ENCODE measurements at places on chromosomes 5 and 9.

- no peak for DNase-seq
- H3K27me3 ChIP-seq, result no peaks in the 10 kb centered on the region
These were observed 68.6 kb upstream of the IL12B start for GRCh38 chr5:159398936-159399335.

DNA sequence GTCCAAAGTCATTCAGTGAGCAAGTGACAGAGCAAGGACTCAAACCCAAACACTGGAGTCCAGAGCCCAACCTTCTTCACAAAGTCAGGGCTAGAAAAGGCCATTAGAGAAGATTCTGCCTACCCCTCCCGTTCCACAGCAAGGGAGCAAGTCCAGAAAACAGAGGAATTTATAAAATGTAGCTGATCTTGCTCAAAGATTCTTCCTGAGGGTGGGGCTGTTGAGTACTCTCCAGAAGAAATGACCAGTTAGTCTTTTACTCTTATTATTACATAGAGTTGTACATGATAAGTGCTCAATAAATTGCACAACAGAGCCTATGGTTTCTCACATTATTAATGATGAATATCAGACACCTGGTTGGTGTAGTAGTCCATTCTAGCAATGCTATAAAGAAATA is 39.3 kb upstream of the HMHB1 start:
- no peaks in the 10 kb centered on the region for H3K36me3 ChIP-seq
- no peaks in the 10 kb centered on the region for H3K27me3 ChIP-seq
- no peak for DNase-seq
- no peak overlapping the region for H3K27ac ChIP-seq
- no peak overlapping the region for H3K4me3 ChIP-seq
- no peaks in the 10 kb centered on the region for H3K4me1 ChIP-seq

- H3K4me1 ChIP-seq, result no peaks in the 10 kb centered on the region
- DNase-seq, result no peak
- H3K27me3 ChIP-seq, result no peaks in the 10 kb centered on the region
- no peak overlapping the region for H3K4me3 ChIP-seq
These were observed 148.2 kb downstream of the TLE4 start for GRCh38 chr9:79719989-79720388.

- no peak overlapping the region for H3K4me3 ChIP-seq
- DNase-seq, result no peak
- no peaks in the 10 kb centered on the region for H3K4me1 ChIP-seq
These were observed 222.0 kb downstream of the COMMD10 start for GRCh38 chr5:116306846-116307245.

- peaks cover 62% of the 10 kb centered on the region for H3K4me1 ChIP-seq
- H3K4me3 ChIP-seq, result no peak overlapping the region
- H3K27ac ChIP-seq, result no peak overlapping the region
These were observed 35.5 kb downstream of the SERINC5 start for GRCh38 chr5:80220245-80220897.

- H3K27ac ChIP-seq, result no peak overlapping the region
- DNase-seq, result no peak
- H3K4me3 ChIP-seq, result no peak overlapping the region
- no peaks in the 10 kb centered on the region for H3K36me3 ChIP-seq
These were observed 47.1 kb upstream of the TLX3 start for GRCh38 chr5:171261904-171262303.

DNA sequence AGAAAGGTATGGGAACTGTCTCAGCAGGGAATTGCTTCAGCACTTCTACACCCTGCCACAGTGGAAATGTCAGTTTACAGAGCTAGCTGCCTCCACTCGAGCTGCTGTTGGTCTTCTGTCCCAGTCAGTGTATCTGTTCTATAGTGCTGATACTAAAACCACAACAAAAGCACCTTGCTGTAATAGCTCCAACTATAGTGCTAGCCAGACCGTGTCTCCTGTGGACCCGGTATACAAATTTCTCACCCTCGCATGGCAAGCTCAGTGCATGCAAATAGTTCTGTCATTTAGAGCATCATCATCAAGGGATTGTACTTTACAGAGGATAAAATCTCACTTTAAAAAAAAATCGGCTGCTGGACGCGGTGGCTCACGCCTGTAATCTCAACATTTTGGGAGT is 51.5 kb upstream of the IQGAP2 start:
- H3K27me3 ChIP-seq, result no peaks in the 10 kb centered on the region
- H3K36me3 ChIP-seq, result no peaks in the 10 kb centered on the region
- H3K4me1 ChIP-seq, result no peaks in the 10 kb centered on the region
- no peak overlapping the region for H3K27ac ChIP-seq
- H3K4me3 ChIP-seq, result no peak overlapping the region
- no peak for DNase-seq

GRCh38 chr9:99307851-99308250 is 85.8 kb downstream of the SEC61B start:
- H3K36me3 ChIP-seq, result no peaks in the 10 kb centered on the region
- H3K4me1 ChIP-seq, result no peaks in the 10 kb centered on the region
- DNase-seq, result no peak
- no peak overlapping the region for H3K4me3 ChIP-seq

- no peaks in the 10 kb centered on the region for H3K4me1 ChIP-seq
- peaks cover 7% of the 10 kb centered on the region for H3K27me3 ChIP-seq
- H3K36me3 ChIP-seq, result no peaks in the 10 kb centered on the region
These were observed 23.4 kb upstream of the ZBTB43 start for GRCh38 chr9:126781186-126782052.

DNA sequence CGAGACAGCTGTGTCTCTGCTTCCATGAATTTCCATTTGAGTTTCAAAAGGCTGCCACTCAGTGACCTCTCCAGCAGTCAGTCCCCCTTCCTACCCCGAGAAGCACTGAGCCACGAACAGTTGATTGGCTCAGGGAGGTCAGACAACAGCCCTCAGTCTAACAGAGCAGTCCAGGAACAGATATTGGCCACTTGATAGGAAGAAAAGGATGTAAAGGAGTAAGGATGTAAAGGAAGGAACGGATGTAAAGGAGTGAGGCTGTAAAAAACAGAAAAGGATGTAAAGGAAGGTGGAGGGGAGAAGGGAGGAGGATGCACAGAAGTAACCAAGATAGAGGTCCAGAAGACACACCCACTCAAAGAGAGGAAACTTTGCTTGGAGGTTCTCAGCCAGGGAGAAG is 3.2 kb upstream of the NR4A3 start:
- DNase-seq, result no peak
- no peak overlapping the region for H3K27ac ChIP-seq
- H3K36me3 ChIP-seq, result no peaks in the 10 kb centered on the region
- H3K4me3 ChIP-seq, result peak overlapping the region; percentile 64
- peaks cover 13% of the 10 kb centered on the region for H3K27me3 ChIP-seq

GRCh38 chr5:120016717-120017382 is 387.5 kb downstream of the FAM170A start:
- no peaks in the 10 kb centered on the region for H3K27me3 ChIP-seq
- no peak overlapping the region for H3K4me3 ChIP-seq
- H3K4me1 ChIP-seq, result no peaks in the 10 kb centered on the region
- H3K27ac ChIP-seq, result no peak overlapping the region

DNA sequence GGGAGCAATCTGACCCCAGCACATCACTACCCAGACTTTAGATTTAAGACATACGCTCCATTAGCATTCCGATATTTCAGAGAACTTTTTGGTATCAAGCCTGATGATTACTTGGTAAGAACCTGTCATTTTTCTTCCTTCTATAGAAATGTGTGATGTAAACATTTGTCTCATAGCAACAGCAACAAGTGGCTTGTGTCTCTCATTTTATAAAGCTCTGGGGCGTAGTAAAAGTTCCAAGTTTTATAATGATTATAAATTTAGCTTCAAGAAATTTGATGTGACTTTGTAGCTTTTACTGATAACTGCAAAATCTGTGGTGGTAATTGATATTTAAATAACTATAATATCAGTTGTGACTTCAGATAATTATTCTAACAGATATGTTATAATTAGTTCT is 137.2 kb downstream of the PRKACG start:
- H3K27me3 ChIP-seq, result no peaks in the 10 kb centered on the region
- H3K36me3 ChIP-seq, result no peaks in the 10 kb centered on the region
- no peaks in the 10 kb centered on the region for H3K4me1 ChIP-seq
- no peak overlapping the region for H3K27ac ChIP-seq

DNA sequence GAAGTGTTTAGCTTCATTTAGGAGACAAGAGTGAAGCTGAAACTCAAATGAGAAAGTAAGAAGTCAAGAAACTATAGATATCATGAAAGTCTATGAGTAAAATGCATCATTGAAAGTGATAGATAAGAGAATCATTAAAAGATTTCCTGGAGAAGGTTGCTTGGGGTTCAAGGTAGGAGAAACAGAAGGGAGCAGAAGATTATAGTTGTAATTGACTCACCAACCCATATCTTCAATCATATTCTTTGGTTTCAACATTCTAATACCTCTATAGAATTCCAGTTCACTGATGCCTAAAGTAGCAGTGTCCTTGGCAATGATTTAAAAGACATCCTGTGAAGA is 365.7 kb upstream of the RIOK2 start:
- no peaks in the 10 kb centered on the region for H3K27me3 ChIP-seq
- H3K27ac ChIP-seq, result no peak overlapping the region
- peaks cover 4% of the 10 kb centered on the region for H3K4me1 ChIP-seq
- H3K36me3 ChIP-seq, result no peaks in the 10 kb centered on the region
- no peak overlapping the region for H3K4me3 ChIP-seq
- no peak for DNase-seq

DNA sequence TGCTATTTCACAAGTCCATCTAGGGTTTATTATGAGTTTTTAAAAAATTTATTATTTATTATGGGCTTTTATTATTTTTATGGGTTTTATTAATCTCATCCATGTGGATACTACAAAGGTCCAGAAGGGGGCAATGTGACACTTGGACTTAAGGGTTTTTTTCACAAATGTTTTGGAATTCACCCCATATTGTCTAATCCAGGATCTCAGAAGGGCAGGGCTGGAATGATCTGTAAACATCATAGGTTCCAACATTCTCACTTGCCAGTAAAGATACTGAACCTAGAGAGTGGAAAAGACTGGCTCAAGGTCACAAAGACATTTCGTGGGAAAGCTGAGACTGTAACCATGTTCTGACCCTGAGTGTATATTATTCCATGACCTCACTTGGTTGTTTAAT is 35.6 kb downstream of the NIM1K start:
- H3K36me3 ChIP-seq, result no peaks in the 10 kb centered on the region
- no peaks in the 10 kb centered on the region for H3K4me1 ChIP-seq
- DNase-seq, result no peak
- H3K4me3 ChIP-seq, result no peak overlapping the region

DNA sequence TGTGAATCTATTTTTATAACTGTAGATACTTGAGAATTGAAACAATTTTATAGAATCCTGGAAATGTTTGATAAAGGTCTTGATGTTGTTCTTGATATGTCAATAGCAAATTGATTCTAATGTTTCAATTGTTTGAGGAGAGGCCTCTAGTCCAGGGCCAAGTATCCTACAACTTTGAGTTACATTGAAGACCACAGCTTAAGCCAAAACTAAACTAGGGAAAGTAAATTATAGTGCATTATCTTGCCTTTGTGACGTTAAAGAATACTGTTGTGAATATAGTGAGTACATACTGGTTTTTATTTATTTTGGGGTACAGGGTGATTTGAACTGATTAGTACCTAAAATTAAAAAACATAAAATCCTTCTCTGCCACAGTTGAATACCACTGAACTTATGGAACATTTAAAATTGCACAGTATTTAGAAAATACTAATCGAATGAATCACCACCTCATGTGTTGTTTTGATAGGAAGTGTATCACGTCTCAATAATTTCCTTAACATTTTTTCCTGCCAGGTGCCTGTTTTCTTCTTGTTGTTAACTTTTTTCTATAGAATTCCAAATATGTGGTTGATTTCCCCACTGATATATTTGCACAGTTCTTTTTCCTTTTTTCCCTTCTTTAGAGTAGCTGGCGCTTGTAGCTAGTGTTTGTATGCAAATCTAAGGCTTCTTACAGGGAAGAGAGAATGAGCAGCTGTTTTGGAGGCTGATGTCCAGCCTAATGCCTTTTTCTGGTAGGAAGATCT is 12.5 kb downstream of the ARHGEF28 start:
- no peak overlapping the region for H3K4me3 ChIP-seq
- H3K36me3 ChIP-seq, result no peaks in the 10 kb centered on the region
- DNase-seq, result no peak
- H3K27me3 ChIP-seq, result no peaks in the 10 kb centered on the region
- no peaks in the 10 kb centered on the region for H3K4me1 ChIP-seq
- H3K27ac ChIP-seq, result no peak overlapping the region
